Calu3 (cell line): ENCODE measurements at places on chromosomes 12 and 14.

- DNase-seq = peak; percentile 39
Observed at GRCh38 chr12:132238488-132238854, 90.9 kb downstream of the GALNT9 start.

- DNase-seq = no peak
Observed at GRCh38 chr12:82810568-82810967, 123.9 kb downstream of the TMTC2 start.

GRCh38 chr12:71641390-71641789 is 22.3 kb downstream of the ZFC3H1 start:
- DNase-seq = no peak

GRCh38 chr12:48198672-48198971 is 4.5 kb downstream of the OR10AD1 start:
- DNase-seq = peak; percentile 8

DNA sequence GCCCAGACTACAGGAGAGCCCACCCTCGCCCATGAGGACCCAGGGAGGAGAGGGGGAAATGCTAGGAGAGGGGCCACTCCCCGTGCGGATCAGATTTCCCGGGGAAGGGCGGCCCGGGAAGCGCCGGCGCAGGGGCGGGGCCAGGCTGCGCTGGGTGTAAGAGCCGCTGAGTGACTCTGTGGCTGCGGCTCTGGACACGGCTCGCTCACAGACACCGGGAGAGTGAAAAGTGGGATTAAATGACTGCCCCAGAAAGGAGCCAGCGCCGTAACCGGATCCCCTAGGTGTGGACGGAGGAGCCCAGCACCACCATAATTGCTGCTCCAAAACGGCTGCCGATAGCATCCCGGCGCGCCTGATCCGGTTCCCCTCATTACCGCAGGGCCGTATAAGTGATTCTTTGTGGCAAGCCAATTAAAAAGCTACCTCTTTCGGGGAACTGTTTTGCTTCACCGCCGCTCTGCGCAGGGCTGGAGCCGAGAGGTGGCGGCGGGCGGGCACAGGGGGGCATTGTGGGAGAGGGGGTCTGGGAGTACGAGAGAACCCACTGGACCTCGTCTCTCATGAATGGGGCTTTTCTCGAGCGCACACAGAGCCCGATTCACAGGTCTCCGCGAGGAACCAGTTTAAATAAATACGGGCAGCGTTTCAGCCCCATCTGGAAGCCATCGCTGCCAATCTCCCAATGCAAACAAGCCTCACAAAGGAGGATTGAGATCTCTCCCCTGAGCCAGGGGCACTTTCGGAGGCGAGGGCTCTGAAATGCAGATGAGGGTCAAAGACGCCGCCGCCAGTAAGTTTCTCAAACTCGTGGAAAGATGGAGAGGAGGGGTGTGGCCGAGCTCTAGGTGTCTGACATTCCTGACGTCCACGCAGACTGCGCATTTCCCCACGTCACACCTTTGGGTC is 2.5 kb downstream of the COL2A1 start:
- peak; percentile 32 for DNase-seq

GRCh38 chr12:130495156-130495555 is 157.5 kb downstream of the PIWIL1 start:
- no peak for DNase-seq

GRCh38 chr14:68910540-68910939 is 68.6 kb downstream of the ACTN1 start:
- no peak for DNase-seq

DNA sequence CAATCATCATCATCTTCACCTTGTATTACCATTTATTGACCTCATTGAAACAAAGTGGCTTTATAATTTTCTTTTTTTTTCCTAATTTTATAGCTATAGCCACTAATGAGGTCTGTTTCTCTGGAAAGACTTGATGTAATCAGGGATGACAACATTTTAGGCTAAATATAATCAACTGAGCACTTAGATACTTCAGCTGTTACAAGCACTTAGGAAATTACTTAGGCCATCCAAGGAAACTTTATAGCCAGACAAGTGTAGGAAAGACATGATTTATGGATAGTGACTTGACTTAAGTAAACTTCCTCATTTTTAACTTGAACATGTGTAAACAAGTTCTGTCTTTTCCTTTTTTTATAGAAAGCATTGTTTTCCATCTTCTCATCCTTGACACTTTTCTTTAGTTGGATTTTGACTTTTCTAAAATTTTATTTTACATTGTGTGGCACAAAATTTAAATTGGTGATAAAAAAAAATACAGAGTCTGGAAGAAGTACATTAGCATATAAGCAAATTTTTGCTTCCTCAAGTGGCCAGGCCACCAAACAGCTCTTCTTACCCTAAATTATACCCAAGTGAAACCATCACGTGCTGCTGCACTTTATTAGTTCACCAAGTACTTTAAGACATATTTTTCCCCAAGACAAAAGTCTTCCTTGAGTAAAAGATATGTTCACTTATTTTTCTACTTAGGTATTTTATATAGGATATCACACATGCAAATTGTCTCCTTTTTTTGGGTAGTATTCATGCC is 15.1 kb downstream of the CPNE8 start:
- no peak for DNase-seq

GRCh38 chr14:75331471-75331870 is 52.8 kb downstream of the FOS start:
- DNase-seq = no peak

DNA sequence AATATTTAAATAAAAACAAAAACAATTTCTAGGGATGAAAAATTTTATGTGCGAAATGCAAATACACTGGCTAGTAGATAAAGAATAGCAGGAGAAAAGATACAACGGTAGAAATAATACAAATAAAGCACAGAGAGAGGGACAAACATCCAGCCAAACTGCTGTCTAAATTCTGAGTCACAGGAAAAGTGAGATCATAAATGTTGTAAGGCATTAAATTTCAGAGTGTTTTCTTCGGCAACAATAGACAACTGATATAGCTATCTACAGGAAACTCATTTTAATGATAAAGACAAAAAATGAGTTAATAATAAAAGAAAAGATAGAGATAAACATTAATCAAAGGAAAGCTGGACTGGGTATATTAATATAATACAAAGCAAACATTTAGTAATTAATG is 122.2 kb downstream of the NTS start:
- DNase-seq = no peak

DNA sequence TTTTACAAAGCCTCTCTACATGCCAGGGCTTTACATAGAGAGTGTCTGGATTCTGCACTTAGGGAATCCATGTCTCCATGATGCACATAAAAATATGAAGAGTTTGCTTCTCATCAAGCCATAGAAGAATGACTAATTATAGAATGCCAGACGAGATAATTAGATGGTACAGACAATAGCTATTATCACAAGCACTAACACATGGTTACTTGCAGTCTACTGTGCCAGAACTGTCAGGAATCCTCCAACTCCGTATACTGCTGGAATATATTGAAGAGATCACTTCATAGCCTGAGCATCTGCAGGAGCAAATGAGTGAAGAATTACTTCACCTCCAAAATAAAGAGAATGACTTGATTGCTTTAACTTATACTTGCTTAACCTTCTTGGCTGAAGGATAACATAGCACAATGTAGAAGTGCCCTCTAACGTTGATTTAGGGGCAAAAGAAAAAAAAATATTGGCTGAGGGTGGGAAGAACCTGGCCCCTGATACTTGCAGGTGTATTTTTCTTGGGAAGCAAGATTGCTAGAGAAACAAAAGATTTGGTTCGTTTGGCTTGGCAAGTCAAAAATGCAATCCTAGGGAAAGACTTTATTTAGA is 272.8 kb upstream of the FAR2 start:
- no peak for DNase-seq

GRCh38 chr12:94374124-94374523 is 85.5 kb downstream of the CEP83 start:
- no peak for DNase-seq

DNA sequence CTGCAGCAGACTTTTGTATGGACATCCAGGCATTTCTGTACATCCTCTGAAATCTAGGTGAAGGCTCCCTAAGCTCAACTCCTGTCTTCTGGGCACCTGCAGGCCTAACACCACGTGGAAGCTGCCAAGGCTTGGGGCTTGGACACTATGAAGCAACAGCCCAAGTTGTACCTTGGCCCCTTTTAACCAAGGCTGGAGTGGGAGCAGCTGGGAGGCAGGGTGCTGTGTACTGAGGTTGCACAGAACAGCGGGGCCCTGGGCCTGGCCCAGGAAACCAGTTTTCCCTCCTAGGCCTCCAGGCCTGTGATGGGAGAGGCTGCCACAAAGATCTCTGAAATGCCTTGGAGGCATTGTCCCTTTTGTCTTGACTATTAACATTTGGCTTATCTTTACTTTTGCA is 214.4 kb upstream of the LRIG3 start:
- no peak for DNase-seq

DNA sequence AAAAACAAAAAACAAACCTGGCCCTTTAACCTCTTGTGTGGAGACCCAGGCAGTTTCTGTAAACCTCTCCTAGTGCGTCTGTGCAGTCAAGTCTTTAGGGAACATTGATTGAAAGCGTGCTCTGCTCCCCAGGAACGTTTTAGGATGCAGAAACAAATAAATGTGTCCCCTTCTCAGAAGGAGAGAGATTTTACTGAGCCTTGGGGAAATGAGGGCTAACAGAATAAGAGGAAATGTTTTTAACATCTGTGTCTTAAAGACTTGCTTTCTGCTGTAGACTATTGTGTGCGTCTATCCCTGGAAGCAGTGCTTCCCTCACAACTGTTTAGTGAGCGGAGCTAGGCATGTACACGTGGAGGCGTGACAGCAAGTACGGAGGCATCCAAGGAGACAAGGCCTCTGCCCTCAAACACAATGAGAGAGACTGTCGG is 54.3 kb downstream of the TECPR2 start:
- no peak for DNase-seq

GRCh38 chr12:5996459-5996858 is 51.4 kb upstream of the ANO2 start:
- DNase-seq = no peak
